CD14-positive monocyte (primary cell): ENCODE measurements at places on chromosomes 11 and 22.

GRCh38 chr11:11442791-11443190, 89.7 kb upstream of the CSNK2A3 start:
- DNase-seq: no peak

DNA sequence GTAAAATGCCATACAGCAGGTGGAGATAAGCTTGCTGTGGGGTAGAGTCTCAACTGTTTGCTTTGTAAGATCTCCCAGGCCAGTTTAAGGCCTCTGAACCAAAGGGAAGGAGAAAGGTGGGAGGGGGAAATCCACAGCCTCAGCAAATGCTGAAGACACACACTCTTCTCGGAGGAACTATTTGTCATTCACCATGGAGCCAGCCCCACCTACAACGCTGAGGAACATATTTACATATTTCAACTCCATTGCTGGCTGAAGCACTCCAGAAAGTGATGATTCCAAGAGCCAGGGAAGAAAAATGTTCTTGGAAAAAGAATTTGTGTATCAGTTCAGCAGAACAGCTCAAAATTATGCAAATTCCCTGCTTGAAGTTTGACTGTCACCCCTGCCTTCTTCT, 6.5 kb downstream of the TENM4 start:
- DNase-seq: no peak

DNA sequence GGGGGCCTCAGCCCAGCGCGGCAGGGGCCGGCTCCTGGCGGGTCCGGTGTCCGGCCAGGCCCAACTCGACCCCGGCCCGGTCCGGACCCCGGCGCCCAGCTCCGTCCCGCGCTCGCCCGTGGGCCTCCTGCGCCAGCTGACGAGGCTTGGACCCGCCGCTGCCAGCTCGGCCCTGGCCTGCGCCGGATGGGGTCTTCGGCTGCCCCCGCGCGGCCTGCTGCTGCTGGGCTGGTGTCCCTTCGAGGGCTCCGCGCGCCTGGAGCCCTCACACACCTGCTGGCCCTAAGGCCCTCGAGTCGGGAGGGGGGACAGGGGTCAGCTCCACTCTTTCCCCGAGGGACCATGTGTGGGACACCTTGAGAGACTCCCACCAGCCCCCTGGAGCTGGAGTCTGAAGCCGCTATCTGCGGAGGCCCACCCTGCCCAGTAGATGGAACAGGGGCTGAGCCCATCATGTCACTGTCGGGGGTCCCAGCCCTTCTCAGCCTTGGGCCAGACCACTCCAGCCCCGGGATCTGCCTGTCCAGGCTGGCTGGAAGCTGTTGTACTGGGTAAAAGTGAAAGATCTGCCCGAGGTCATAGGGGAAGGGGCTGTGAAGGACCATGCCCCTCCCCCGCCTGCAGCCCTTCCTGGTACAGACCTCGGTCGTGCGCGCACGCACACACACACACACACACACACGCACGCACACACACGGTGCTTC, 768 bp upstream of the CDKN1C start:
- no peak for DNase-seq

DNA sequence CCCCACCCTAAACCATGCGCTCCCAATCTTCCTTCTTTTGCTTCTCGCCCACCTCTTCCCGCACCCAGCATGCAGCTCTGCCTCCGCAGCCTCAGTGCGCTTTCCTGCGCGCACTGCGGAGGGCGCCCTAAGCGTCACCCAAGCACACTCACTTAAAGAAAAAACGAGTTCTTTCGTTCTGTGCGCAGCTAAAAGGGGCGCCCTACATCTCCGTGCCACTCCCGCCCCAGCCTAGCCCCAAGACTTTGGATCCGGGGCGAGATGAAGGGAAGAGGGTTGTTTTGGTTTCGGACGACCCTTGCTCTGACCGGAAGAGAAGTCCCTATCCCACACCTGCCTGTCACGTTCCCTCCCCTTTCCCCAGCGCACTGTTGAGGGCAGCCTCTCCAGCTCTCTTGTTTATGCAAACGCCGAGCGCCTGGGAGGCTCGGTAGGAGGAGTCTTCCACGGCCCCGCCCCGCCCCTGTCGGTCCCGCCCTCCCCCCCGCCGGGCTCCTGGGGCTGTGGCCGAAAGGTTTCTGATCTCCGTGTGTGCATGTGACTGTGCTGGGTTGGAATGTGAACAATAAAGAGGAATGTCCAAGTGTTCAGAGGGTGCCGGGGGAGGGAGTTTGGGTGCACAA, 5.3 kb downstream of the VSIG2 start:
- peak; percentile 49 for DNase-seq

- DNase-seq: no peak
Measured at GRCh38 chr11:131691181-131692041, 321.0 kb downstream of the NTM start.

GRCh38 chr11:14555818-14556217, 35.6 kb upstream of the PSMA1 start:
- DNase-seq: no peak

DNA sequence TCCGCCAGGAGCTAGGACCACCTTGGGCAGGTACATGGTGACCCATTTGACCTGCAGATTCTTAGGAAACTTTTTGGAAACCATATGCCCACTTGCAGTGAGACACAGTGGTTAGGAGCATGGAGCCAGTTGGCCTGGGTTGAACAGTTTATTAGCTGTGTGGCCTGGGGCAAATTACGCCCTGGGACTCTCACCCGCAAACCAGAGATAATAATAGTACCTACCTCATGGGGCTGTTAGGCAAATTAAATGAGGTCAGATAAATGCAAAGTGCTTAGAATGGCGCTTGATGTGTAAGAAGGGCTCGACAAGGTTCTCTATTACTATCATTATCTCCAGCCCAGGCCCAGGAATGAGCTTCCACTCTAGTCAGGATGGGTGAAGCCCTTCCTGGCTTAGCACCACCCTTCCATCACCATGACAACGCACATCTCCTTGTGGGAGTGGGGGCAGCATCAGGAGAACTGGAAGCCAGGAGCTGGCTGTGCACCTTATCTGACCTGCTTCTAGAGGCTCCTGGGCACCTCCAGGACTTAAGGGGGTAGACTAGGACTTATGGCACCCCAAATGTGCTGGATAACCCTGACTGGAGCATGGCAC, 5.1 kb downstream of the SYT12 start:
- DNase-seq: no peak

DNA sequence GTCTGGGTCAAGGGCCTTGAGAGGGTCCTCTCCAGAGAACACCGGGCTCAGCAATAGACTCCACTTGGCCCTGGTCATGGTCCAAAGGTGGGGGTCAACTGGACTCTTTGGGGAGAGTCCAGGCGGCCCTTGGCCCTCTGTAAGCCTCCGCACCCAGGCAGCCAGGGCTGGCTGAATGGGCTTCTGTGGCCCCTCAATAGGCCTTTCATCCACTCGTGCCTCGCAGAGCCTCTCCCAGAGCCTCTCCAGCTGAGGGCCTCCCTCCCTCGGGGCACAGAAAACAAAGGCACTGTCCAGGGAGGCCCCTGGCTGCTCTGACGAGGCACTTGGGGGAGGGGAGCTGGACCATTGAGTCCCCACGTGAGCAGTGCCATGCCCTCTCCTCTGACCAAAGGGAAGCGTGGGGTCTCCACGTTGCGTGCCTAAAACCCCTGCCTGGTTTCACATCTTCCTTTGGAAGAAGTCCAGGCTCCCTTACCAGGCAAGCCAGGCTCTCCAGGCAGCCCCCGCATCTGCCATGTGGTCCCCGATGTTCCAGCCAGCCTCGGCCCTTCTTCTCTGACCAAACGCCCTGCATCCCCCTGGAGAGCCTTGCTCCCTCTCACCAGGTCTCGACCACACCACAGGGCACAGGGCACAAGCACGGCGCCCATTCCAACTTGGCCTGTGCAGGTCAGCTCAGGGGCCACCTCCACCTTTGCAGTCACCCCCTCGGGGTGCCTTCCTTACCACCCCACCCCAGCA, 15.5 kb downstream of the KIAA0930 start:
- DNase-seq: no peak

DNA sequence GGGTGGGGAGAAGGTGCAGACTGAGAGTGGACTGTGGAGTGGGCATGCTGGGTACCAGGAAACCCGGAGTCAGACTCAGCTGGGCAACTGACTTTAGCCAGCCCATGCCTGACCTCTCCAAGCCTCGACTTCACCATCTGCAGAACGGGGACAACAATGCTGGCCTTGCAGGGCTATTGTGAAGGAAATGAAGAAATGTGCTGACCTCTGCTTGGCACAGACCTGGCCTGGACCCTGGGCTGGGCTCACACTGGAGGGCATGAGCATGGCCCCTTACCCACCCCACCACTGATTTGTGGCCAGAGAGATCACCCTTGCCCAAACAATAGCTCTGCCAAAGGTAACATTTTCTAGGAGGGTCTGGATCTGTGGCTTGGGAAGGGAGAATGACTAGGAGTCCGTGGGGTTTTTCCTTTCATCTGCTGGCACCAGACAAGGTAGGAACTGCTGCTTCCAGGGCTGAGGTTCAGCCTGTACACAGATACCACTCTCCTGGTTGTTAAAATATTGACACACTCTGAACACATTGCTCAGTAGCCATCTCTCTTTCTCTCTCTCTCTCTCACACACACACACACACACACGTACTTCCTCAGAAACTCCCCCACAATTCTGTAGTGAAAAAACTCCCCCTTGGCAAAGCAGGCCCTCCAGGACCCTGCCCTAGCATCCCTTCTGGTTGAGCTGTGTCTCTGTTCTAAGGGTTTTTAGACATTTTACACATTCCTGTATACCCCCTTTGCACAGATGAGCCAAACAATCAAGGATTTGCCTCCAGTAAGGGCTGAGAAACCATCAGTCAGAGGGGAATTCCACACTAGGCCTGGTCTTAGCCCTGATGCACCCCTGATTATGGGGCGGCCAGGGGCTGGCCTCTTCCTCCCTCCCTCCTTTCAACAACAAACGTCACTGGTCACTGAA, 1.0 kb downstream of the MOGAT2 start:
- no peak for DNase-seq

DNA sequence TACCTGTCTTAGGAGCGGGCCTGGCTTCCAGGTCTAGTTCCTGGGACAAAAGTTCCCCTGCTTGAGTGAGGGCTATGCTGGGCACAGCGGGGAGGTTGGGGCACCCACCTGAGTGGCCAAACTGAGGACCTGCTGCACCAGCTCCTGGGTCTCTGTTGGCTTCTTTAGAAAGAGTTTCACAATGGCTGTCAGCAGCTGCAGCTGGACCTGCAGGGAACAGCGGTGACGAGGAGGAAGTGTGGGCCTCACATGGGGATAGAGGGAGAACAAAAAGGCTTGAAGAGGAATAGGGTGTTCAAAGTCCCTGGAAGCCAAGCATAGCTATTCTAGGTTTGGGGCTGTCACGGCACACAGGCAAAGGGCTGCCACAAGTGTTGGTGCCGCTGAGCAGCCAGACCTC, 26.7 kb upstream of the RASL10A start:
- DNase-seq: no peak

GRCh38 chr11:86187027-86187426, 57.5 kb upstream of the EED start:
- DNase-seq: no peak

DNA sequence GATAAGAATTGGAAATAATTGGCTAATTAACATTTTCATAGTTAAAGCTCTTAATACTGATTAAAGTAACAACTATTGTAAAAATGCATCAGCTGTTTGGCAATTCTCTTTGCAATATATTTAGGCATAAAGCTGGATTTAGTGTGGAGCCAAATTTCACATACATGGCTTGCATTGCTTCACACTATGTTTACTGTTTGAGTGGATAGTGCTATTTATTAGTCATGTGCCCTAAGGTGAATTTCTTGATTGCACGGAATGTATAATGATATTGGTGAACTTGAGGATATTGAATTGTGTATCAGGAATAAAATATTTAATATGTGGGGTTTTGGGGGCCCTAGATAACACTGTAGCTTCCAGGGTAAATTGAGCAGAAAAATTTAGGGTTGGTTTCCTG, 100.9 kb downstream of the AASDHPPT start:
- DNase-seq: no peak

- no peak for DNase-seq
Measured at GRCh38 chr11:119652907-119653659, 75.9 kb downstream of the NECTIN1 start.
